Heart left ventricle (tissue), 16 donors: ENCODE measurements at places on chromosomes 12 and 14. TPM values are rescaled to one million over a fixed set of nuclear protein-coding genes. Genes with fewer than 3 reads are reported as not detected.

Gene MYF5
- not detected for total RNA-seq

Gene KLRK1
- total RNA-seq: 2.4 TPM

Gene DICER1
- 41.2 TPM for total RNA-seq

Gene KRT86
- total RNA-seq: not detected

Gene MYL2
- total RNA-seq: 13,963 TPM

Gene NKX2-1
- not detected for total RNA-seq

Gene JPH4
- total RNA-seq: 0.10 TPM

Gene PTPRO
- total RNA-seq: 0.96 TPM

Gene PAX9
- not detected for total RNA-seq

Gene ARHGAP9
- 3.6 TPM for total RNA-seq

Gene MSI1
- 3.5 TPM for total RNA-seq

Gene GUCY2C
- not detected for total RNA-seq

Gene ACSM4
- total RNA-seq: not detected

Gene NDRG2
- total RNA-seq: 187 TPM

Gene CHPT1
- 98.9 TPM for total RNA-seq

Gene KIF26A
- 7.8 TPM for total RNA-seq

Gene GALNT8
- 0.96 TPM for total RNA-seq

Gene NAV3
- 1.8 TPM for total RNA-seq

Gene SERPINA12
- not detected for total RNA-seq

Gene NRL
- total RNA-seq: 2.7 TPM

Gene GCH1
- total RNA-seq: 2.7 TPM

Gene VRTN
- total RNA-seq: not detected
